CMK (cell line): ENCODE measurements at places on chromosomes 11 and 22.

DNA sequence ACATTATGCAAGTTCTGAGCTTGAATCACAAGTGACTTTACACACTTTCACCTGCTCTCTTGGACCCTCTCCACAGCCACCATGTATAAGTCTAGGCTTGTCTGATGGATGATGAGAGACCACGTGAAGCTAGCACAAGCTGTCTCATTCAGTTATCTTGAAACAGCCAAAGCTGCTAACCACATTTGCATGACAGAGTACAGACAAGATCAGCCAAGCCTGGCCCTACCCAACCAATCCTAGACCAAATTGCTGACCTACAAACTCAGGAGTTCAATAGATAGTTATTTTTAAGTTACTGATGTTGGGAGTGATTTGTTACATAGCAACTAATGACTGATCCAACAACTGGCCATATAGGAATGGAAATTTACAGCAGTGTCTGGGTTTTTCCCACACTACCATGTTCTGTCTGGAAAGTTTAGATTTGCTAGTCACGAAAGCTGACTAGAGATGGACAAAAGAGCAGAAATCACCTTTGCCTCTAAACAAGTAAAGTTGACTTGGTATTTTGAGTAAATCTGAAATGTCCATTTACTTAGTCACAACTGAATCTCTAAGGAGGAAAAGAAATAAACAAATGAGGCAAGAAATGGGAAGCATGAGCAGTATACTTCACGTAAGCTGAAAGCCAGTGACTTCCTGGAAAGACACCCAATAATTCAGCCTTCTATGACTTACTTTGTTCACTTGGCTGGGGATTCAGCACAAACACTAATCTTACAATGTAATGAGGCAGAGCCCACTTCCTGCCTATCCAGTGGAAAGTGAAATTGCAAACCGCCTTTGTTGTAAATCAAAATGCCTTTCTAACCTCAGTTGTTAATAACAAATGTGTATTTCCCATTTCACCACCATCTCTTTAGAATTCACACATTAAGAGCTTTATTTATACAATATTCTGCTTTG, 101.7 kb downstream of the FAM181B start:
- no peak for DNase-seq

DNA sequence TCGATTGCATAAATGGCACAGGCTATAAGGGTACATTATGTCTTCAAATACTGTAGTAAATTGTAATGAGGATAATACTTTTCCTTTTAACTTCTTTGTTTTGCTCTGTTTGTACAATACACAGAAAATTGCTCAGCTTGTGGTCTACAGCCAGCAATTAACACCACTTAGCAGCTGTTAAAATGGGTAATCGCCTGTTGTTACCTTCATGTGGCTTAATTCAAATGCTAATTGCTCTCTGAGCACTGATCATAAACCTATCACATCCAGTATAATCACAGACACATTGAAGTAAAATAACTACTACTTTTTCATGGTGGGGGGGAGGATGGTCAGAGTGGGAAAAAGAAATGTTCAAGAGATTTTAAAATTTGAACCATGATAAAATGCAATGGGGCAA, 1164.1 kb upstream of the CNTN5 start:
- no peak for DNase-seq

- no peak for DNase-seq
Measured at GRCh38 chr22:22979954-22980353, 90.4 kb upstream of the GNAZ start.

DNA sequence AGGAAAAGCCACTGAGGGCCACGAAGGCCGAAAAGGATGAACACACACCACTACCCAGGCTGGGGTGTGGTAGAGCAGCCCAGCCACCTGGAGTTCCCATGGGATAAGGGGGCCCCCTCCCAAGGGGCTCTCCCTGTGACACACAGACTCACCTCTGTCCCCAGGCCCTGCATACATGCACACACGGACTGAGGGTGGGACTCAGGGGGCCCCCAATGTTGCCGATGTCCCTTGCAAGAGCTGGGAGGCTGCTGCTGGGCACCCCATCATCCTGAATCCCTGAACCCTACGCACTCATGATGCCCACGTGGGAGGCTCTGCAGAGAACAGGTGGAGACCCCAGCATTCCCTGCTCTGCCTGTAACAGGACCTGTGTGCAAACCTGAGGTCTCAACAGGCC, 14.5 kb downstream of the SHANK2 start:
- no peak for DNase-seq

GRCh38 chr22:46148816-46149511, 1.4 kb upstream of the PPARA start:
- DNase-seq = no peak
